Memory B cell (primary cell): ENCODE measurements at places on chromosomes 16 and 17.

- H3K4me3 ChIP-seq, result peak overlapping the region; percentile 51
- peak; percentile 72 for DNase-seq
- H3K27me3 ChIP-seq, result no peaks in the 10 kb centered on the region
- H3K36me3 ChIP-seq, result no peaks in the 10 kb centered on the region
These were observed 3.9 kb upstream of the CCDC57 start for GRCh38 chr17:82216301-82217119.

GRCh38 chr17:51721730-51722129 lies 436.8 kb downstream of the CA10 start:
- no peak for DNase-seq
- no peak overlapping the region for H3K4me3 ChIP-seq
- no peak overlapping the region for H3K27ac ChIP-seq
- no peaks in the 10 kb centered on the region for H3K36me3 ChIP-seq

DNA sequence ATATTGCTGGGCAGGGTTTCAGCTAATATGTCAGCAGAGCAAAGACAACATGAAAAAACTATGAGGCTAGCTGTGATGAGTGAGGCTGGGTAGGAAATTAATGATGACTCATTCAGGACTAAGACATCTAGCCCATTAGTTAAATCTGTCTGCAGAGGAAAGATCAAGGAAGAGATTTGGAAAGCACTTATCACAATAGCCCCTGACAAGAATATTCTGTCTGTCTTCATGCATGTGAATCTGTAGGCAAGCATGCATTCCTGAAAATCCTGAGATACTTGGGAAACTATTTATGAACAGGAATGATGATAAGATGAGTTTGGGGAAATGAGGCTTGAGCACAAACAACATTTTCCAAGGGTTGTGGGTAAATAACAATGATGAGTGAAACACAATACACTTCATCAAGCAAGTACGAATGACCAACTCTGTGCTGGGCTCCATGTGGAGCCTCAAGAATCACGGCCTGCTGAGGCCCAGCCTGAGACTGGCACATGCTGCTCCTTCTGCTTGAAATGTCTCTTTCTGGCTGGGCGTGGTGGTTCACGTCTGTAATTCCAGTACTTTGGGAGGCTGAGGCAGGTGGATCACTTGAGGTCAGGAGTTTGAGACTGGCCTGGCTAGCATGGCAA lies 96.5 kb upstream of the ASIC2 start:
- peaks cover 2% of the 10 kb centered on the region for H3K4me1 ChIP-seq
- no peak overlapping the region for H3K27ac ChIP-seq
- H3K27me3 ChIP-seq, result peaks cover 6% of the 10 kb centered on the region

GRCh38 chr16:56848029-56848936 lies 16.7 kb upstream of the SLC12A3 start:
- H3K4me3 ChIP-seq, result no peak overlapping the region
- no peak for DNase-seq
- H3K4me1 ChIP-seq, result peaks cover 15% of the 10 kb centered on the region
- peaks cover 7% of the 10 kb centered on the region for H3K36me3 ChIP-seq

DNA sequence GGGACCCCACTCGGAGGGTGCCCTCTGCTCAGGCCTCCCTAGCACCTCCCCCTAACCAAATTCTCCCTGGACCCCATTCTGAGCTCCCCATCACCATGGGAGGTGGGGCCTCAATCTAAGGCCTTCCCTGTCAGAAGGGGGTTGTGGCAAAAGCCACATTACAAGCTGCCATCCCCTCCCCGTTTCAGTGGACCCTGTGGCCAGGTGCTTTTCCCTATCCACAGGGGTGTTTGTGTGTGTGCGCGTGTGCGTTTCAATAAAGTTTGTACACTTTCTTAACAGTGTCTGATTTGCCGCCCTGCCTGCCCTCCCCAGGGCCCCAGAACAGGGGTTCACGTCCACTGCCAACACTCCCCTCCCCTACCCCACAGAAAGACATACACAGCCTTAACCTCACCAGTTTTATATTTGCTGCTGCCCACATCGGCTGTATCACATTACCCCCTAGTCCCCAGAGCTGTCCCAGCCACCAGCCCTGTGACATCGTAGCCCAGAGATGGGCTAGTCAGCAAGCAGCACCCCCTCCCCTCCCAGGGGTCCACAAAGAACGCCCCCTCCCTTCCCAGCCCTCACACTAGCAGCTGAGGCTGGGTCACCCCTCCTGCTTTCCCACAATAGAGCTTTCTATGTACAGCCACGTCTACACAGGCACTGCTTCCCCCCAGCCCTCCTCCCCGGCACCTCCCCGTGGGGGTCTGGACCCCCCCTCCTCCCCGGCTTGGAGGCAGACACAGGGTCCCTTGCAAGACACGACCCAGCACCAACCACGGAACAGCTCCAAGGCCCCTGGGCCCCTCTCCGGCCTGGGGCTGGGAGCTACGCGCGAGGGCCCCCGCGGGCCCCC lies 7.9 kb downstream of the GRN start:
- H3K36me3 ChIP-seq, result peaks cover 10% of the 10 kb centered on the region
- DNase-seq, result no peak
- peaks cover 25% of the 10 kb centered on the region for H3K4me1 ChIP-seq
- no peaks in the 10 kb centered on the region for H3K27me3 ChIP-seq
- no peak overlapping the region for H3K27ac ChIP-seq

DNA sequence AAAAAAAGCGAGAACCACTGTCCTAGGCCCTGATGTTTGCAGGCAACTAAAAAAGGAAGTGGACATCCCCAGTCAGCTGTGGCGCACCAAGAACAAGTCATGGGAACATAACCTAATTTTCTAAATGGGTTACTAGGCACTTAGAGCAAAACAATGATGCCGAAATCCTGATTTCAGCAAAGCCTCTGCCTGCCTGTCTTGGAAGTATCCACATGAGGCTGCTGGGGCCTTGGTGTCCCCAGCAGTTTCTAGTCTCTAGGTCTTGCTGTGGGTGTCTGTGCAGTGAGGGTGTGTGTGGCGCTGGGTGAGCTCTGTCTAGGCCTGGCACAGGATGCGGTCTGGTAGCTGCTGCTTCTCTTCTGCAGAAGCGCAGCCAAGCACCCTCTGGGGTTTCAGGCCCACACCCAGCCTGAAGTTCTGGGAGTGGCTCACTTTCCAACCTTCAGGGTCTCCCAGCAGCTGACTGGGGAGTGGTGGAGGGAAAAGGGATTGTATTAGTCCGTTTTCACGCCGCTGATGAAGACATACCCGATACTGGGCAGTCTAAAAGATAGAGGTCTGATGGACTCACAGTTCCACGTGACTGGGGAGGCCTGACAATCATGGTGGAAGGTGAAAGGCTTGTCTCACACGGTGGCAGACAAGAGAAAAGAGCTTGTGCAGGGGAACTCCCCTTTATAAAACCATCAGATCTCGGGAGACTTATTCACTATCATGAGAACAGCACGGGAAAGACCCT lies 21.1 kb downstream of the STH start:
- peaks cover 3% of the 10 kb centered on the region for H3K36me3 ChIP-seq
- H3K27me3 ChIP-seq, result no peaks in the 10 kb centered on the region
- H3K27ac ChIP-seq, result peak overlapping the region; percentile 99
- peak; percentile 64 for DNase-seq
- H3K4me1 ChIP-seq, result peaks cover 34% of the 10 kb centered on the region

- DNase-seq, result peak; percentile 62
- peak overlapping the region; percentile 68 for H3K4me3 ChIP-seq
- peaks cover 24% of the 10 kb centered on the region for H3K27me3 ChIP-seq
These were observed 12.5 kb downstream of the SAMD14 start for GRCh38 chr17:50117202-50118051.

DNA sequence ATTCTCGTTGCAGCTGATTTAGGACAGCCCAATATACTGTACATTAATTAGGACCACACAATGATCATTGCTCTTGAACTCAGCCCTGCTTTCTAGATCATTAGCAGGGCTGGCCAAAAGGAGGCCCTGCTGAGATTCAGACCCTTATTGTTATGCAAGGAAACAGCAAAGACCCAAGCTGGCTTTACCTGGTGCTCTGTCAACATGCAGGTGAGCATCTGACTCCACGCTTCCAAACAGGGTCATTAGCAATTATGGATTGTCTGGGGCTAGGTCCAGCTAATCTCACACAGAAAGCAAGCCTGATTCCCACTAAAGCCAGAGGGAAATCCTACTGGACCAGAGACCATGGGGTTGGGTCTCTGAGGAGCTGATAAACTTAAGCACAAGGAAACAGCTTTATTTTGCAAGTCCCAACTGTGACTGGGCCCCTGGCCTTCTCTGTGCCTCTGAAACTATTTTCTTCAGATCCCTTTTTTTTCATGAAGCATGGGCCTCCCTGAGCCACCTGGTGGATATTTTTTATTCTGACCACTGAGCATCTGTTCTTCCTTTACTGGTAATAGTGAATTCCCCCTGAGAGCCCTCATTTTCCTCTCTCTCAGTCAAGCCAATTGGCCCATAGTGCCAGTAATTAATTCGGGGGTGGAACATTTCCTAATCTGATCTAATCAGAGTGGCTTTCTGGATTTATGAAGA lies 236.1 kb downstream of the GRIN2A start:
- H3K36me3 ChIP-seq, result no peaks in the 10 kb centered on the region
- no peak for DNase-seq
- H3K27me3 ChIP-seq, result peaks cover 11% of the 10 kb centered on the region

DNA sequence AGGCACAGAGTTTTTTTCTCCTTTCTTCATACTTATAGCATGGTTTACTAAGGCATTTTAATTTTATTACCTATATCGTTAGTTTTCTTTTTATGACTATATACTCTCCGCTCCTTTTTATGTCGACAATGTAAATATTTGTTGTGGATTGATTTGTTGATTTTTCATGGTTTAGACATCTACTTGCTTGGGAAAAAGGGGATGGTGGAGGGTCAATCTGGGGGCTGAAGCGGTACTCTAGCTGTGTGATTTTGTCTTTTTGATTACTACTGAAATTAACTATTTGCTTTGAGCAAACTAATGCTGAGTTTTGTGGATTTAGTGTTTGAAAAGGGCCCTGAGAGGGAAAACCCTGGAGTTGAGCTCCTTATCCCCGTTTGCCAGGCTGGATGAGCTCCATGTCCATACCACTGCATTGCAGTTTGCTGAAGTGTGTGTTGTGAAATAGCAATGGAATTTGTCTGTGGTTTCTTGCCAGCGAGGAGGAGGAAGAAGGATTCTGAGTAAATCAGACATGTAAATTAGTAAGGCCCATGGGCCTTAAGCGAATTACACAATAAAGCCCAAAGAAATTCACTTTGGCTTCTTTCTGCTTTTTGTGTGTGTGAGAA lies 72.0 kb downstream of the FTO start:
- H3K36me3 ChIP-seq, result no peaks in the 10 kb centered on the region
- DNase-seq, result no peak
- H3K4me3 ChIP-seq, result no peak overlapping the region
- peaks cover 21% of the 10 kb centered on the region for H3K4me1 ChIP-seq
- H3K27me3 ChIP-seq, result no peaks in the 10 kb centered on the region

DNA sequence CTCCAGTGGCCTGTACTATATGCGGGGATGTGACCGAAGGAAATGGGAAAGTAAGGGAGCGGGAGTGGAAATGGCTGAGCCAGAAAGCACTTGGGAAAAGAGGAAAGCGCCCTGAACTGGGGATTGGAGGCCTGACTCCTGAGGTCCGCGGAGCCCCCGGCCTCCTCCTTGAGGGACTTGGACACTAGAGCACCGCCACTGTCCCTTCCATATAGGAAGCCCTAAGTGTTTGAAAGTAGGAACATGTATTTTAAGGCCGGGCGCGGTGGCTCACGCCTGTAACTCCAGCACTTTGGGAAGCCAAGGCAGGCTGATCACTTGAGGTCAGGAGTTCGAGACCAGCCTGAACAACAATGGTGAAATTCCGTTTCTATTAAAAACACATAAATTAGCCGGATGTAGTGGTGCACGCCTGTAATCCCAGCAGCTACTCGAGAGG lies 530 bp upstream of the ZDHHC7 start:
- H3K4me1 ChIP-seq, result peaks cover 27% of the 10 kb centered on the region
- peak overlapping the region; percentile 99 for H3K4me3 ChIP-seq
- peak overlapping the region; percentile 99 for H3K27ac ChIP-seq
- H3K36me3 ChIP-seq, result peaks cover 2% of the 10 kb centered on the region
- no peak for DNase-seq

DNA sequence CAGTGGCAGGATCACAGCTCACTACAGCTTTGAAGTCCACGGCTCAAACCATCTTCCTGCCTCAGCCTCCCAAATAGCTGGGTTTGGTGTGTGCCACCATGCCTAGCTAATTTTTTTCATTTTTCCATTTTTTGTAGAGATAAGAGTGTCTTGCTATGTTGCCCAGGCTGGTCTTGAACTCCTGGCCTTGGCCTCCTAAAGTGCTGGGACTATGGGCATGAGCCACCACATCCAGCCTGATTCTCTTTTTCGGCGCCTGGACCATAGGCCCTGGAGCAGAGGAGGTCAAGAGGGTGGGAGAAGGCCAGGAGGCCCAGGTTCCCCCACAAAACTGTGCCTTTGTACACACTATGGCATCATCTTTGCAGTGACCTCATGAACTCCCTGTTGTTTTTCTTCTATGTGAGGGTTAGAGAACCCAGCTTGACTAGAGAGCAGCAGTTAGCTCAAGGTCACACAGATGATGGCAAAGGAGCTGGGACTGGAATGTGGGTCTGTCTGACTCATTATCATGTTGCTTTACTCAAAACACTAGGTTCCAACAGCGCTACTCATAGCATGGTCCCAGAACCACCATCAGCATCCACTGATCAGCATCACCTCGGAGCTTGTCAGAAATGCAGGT lies 16.3 kb downstream of the SCN4A start:
- no peak for DNase-seq
- H3K4me1 ChIP-seq, result peaks cover 26% of the 10 kb centered on the region
- no peaks in the 10 kb centered on the region for H3K36me3 ChIP-seq
- no peak overlapping the region for H3K27ac ChIP-seq
- H3K27me3 ChIP-seq, result no peaks in the 10 kb centered on the region
- no peak overlapping the region for H3K4me3 ChIP-seq

GRCh38 chr17:3801347-3801746 lies 359 bp upstream of the ITGAE start:
- no peak overlapping the region for H3K27ac ChIP-seq
- H3K36me3 ChIP-seq, result peaks cover 2% of the 10 kb centered on the region
- no peaks in the 10 kb centered on the region for H3K27me3 ChIP-seq

DNA sequence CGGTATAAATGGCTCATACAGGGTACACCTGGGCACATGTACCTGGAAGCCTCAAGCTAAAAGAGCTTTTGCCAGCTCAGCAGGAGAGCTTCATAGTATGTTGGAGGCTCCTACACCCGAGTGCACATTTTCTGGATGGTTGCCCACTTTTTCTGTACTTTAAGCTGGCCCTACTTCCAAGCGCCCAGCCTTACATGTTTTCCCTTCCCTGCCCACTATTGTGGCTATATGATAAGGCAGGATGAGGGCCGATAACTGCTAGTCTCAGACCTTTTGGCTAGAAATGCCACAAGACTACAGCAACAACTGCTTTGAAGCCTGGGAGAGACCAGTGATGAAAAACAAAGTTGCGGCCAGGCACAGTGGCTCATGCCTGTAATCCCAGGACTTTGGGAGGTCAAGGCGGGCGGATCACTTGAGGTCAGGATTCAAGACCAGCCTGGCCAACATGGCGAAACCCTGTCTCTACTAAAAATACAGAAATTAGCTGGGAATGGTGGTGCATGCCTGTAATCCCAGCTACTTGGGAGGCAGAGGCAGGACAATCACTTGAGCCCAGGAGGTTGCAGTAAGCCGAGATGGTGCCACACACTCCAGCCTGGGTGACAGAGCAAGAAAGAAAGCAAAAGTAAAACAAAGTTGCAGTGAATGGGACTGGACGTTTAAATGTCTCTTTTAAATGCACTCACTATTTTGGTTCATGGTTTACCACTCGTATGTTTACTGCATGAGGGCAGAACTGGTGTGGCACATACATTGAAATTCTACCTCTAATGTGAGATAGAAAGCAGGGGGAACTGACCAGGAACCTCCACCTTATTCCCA lies 14.2 kb upstream of the MARCHF10 start:
- H3K36me3 ChIP-seq, result no peaks in the 10 kb centered on the region
- no peak overlapping the region for H3K4me3 ChIP-seq
- H3K27me3 ChIP-seq, result peaks cover 17% of the 10 kb centered on the region
- no peak overlapping the region for H3K27ac ChIP-seq
- no peak for DNase-seq
